ENCODE measurements at places on chromosomes 5 and 9.

DNA sequence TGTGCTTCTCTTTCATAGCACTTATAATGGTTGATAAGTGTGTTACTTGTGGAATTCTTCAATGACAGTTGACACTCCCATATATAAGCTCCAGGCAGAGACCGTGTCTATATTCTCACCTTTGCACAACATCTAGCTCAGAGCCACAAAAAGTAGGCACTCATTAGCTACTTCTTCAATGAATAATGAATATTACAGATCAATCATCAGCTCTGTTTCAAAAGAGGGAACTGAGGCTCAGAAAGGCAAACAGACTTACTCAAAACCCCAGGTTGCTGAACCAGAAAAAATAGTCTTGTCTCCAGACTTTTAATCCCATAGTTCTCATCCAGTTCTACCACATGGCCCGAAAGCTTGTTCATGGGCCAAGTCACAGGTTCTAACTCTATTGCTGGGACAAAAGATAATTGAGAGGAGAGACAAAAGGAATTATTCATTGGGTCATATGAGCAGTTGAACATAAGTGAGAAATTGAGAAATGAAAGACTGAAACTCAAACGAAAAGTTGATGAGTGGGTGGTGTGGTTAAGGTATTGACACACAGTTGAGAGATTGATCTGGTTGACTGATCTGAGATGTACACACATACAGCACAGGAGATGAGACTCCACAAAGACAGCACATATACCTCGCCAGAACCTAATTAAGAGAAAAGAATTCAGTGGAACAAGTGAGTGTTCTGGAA, 381.6 kb downstream of the EFNA5 start:
- no peak for DNase-seq

DNA sequence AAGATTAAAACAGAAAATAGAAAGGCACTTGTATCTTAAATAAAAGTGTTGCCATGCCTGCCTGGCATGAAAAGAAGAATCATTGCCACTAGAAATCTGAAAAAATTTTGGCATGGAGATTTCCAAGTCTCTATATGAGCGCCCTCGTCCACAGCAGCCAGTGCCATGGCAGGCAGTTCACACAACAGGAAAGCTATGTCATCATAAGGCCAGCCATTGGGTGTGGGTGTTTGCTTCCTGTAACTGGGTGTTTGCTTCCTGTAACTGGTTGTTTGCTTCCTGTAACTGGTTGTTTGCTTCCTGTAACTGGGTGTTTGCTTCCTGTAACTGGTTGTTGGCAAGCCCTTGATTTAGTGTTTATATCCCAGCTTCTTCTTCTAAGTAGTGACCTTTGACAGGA, 446.7 kb downstream of the IRX1 start:
- no peak for DNase-seq

- no peak for DNase-seq
Observed at GRCh38 chr5:79841172-79841571, 149.9 kb downstream of the MTX3 start.

GRCh38 chr5:40554813-40555212, 124.9 kb upstream of the PTGER4 start:
- no peak for DNase-seq

- no peak for DNase-seq
Observed at GRCh38 chr9:935348-935965, 41.0 kb upstream of the DMRT3 start.

Data from stimulated activated CD8-positive, alpha-beta memory T cell treated with anti-CD3 and anti-CD28 coated beads, Interleukin-7, amount 100 ng/mL, for 1 hour (primary cell).